ENCODE measurements at places on chromosomes 2 and 18.
A peak's percentile ranks its signal among the peaks of the same experiment; 100 is the strongest.

DNA sequence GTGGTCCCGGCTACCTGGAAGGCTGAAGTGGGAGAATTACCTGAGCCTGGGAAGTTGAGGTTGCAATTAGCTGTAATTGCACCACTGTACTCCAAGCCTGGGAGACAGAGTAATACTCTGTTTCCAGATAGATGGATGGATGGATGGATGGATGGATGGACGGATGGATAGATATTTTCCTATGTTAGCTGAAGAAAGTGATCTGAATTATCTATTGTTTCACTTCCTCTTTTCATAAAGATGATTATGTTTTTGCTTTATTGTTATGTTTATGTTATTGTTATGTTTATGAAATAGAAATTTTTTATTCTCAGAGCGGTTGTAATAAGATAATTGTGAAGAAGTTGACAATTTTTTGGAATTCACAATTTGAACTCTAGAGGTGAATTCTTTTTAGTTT is 33.3 kb upstream of the TTC27 start:
- no peak for DNase-seq

- DNase-seq, result no peak
Observed at GRCh38 chr2:128284841-128285240, 33.8 kb downstream of the HS6ST1 start.

DNA sequence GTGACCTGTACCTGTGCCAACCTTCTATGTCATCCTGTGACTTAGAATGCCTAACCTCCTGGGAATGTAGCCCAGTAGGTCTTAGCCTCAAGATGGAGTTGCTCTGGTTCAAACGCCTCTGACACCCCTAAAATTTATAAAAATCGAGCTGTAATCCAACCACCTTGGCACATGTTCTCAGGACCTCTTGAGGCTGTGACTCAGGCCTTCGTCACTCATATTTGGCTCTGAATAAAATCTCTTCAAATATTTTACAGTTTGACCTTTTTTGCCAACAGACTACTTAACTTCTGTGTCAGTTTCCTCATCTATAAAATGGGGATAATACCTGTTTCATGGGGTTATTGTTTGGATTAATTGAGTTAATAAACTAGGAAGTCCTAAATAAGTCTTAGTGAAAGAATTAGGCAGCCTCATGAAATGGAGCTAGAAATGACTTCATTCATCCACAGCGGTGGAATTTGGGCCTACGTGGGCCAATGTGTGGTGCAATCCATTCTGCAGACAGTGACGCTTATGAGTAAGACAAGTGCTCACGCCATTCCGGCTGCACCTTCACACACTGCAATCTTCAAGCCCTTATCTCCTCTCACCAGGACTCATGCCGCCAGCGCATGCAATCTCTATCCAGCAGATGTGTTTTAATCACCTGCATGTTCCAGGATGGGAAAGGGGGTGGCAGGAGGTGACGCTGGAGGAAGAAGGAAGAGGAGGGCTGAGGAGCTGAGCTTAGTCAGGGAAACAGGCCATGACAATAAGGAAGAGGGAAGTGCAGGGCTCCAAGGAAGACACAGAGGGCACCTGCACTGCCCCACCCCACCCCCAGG is 2.0 kb upstream of the UBE2F start:
- no peak for DNase-seq

DNA sequence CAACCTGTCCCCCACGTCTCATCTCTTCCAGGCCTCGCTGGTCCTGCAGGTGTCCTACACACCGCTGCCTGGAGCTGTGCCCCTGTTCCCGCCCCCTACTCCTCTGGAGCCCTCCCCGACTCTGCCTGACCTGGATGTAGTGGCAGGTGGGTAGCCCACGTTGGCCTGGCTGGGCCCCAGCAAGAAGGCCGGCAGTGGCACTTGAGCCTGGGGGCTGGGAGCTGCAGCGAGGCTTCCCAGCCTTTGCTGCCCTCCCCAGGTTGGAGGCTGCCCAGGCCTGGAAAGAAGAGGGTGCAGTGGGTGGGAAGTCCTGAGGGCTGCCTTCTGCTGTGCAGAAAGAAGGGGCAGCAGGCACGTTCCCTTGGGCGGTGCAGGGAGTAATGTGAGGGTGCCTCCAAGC is 58.4 kb downstream of the DYSF start:
- no peak for DNase-seq

DNA sequence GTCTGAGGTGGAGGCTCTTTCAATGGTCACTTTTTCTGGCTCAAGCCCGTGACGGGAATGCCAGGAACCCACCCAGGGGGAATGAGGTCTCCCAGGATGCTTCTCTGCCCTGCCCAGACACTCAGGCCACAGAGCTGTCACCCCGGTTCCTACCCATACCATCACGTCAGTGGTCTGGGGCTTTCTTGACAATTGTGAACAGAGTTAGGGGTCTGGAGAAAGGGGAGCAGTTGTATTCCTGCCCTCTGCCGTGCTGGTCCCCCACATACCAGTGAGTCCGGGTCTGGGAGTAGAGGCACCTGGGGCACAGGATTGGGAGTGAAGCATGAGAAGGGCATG is 97.2 kb downstream of the B3GNT2 start:
- DNase-seq, result no peak

DNA sequence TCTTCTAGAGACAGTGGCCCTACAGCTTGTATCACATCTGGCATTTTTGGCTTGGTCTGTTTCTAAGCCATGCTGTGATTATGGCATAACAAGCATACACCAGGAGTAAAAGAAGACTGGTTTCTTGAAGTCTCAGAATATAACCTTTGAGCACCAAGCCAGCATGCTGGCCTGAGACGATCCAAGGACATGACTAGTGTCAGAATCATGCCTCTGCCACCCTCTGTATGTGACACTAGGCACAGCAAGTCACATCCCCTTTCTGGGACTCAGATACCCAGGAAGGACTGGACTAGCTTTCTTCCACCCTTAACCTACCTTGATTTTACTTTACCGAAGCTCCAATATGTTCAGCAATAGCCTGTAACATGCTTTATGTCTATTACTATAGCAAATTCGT is 345.5 kb downstream of the SETBP1 start:
- DNase-seq, result no peak

DNA sequence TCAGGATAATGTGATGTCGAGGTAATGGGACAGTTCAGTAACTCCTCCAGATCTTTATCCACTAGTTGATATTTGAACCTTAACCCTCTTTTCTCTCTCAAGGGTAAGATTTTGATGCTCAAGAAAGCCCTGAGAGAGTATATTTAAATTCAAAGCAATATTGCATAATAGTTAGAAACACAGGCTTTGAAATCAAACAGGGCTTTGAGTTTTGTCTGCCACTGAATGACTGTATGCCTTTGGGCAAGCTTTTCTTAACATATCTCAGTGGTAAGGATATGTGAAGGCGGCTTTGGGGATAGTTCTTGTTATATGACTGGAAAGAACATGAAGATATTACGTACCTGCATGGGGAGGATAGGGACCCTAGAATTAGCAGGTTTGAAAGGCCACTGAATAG is 11.1 kb downstream of the ITPRID2 start:
- no peak for DNase-seq

DNA sequence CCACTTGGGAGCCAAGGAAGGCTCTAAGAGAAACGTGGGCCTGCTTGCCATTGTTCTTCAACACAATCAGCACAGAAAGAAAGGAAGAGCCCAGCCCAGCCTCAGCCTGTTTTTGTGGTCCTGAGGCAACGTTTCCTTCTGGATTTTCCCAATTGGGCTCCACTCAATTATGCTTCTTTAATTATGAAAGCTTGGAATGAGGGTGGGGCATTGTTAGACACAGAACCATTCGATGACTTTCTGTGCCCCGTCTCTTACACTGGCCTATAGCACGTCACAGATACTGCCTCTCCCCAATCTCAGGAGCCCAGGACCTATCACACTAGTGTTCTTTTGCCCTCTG is 207.4 kb downstream of the ZFP36L2 start:
- no peak for DNase-seq

- DNase-seq, result no peak
Observed at GRCh38 chr18:32583431-32583830, 112.7 kb upstream of the GAREM1 start.

DNA sequence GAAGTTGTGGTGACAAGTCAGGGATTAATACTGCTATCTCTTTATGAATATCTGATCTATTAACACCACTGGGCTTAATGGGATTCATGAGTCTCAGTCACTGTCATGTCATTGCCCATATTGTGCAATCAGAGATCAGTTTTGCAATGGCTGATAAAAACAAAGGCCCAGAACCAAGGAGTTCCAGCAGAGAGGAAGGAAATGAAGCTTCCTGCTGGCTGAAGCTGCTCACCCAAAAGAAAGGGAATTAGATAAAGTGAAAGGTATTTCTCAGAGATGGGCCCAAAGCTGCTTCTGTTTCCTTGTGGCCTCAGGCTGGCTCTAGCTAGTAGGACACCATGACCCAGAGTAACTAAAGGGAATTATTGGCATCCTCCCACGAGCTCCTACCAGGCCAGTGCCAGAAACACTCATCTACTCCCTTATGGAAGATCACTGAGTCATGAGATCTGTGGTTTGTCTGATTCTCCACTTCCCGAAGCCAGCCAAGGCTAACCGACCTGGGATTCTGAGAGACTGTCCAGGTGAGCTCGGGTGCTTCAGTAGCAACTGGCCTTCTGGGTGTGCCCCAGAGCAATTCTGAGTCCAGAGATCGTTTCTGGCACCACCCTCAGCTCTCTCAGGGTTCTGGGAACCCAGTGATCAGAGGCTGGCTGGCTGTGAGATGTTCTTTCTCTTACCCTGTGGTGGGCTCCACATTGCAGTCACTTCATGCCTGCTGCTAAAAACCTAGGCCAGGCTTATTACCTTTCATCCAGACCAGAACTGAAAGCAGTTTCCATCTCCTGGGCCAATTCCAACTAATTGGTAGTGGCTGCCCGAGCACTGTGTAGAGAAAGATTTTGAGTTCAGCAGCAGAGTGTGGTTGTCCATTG is 129.5 kb upstream of the PELI1 start:
- DNase-seq, result no peak

- DNase-seq, result no peak
Observed at GRCh38 chr2:69036926-69037325, 23.9 kb downstream of the ANTXR1 start.

DNA sequence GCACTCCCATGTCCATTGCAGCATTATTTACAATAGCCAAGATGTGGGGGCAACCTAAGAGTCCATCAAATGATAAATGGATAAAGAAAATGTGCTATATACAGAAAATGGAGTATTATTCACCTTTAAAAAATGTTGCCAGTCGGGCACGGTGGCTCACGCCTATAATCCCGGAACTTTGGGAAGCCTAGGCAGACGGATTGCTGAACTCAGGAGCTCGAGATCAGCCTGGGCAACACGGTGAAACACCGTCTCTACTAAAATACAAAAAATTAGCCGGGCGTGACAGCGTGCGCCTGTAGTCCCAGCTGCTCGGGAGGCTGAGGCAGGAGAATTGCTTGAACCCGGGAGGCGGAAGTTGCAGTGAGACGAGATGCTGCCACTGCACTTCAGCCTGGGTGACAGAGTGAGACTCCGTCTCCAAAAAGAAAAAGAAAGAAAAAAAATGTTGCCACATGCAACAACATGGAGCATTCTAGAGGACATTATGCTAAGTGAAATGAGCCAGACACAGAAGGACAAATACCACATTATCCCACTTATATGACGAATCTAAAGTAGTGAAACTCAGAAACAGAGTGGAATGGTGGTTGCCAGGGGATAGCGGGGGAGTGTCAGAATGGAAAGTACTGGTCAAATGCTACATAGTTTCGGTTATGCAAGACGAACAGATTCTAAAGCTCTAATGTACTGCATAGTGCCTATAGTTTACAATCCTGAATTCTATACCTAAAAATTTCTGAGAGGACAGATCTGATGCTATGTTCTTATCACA is 1385.6 kb upstream of the TMEFF2 start:
- DNase-seq, result no peak

DNA sequence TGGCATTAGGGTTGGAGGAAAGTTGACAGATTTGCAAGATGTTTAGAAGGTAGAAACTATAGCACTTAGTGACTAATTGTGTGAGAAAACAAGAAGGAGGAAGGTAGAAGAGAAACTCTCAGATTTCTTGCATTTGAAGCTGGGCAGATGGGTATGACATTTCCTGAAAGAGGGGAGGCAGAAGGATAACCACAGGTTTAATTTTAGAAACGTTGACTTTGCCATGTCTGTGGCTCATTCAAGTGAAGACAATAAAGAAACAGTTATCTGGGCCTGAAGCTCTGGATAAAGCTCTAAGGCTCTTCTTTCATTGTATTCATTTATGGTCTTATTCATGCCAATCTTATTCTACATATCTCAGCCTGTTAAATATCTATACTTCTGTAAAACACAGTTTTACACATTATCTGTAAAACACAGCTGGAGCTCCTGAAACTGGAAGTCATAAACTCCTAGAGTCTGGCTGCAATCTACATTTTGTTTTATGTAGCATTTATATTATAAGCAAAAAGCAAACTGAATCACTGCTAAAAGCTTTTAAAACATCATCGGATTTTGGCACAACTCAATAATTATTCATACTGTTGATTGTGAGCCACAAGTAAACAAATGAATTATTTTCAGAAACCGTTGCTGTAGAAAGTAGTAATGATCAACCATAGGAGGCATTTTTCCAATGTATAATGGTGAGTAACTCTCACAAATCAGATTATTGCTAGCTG is 138.5 kb downstream of the RIT2 start:
- DNase-seq, result no peak

DNA sequence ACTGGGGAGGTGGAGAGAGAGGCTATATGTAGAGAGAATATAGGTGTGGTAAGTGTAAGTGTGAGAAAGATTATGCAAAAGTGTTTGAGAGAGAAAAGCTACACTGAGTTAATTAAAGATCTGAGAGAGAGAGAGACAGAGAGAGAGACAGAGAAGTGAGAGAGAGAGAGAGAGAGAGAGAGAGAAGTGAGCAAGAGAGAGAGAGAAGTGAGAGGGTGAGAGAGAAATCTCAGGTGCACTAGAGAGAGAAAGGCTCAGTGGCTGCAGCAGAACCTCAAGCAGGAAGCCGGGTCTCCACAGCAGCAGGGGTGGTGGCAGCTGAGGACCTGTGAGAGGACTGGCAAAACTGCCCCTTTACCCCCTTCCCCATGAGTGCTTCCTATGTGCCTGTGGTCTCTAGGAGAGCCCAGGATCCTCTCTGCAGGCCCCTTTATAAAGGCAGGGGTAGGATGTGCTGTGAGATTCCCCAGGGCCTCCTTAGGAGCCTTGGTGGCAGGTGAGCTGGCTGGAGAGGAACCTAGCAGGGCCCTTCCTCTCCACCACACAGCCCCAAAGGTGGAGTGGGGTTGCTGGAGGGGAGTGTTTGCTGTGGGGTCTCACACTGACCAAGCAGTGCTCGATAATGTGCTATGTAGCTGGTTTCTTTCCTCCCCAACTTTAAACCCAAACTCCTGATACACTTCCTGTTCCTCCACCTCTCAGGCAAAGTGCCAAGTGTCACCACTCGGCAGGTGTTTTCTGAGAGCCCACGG is 52.6 kb downstream of the SLC4A5 start:
- DNase-seq, result peak; percentile 12

DNA sequence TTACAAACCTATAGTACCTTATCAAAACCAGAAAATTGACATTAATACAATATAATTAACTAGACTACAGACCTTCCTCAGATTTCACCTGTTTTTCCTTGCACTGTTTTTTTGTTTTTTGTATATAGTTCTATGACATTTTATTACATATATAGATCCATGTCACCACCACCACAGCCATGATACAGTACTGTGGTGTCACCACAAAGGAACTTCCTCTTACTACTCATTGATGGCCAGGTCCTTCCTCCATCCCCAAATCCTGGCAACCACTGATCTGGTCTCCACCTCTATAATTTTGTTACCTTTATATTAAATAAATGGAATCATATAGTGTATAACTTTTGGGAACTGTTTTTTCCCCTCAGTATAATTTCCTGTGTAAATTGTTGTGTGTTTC is 19.4 kb upstream of the ATP6V1B1 start:
- DNase-seq, result no peak
